ENCODE measurements at places on chromosomes 7 and 10.

DNA sequence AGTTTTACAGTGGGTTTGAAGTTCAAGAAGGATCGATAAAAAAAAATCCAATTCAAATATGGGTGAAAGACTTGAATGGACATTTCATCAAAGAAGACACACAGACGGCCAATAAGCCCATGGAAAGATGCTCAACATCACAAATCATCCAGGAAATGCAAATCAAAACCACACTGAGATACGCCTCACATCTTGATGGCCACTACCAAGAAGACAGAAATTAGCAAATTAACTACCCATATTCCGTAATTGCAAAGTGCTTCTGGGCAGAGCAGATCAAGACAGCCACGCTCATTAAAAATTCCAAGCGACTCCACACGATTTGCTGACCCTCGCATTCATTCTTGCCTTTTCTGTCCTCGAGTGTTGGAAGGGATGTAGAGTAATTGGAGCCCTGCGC lies 34.1 kb upstream of the PPP2R2D start:
- DNase-seq, result no peak

DNA sequence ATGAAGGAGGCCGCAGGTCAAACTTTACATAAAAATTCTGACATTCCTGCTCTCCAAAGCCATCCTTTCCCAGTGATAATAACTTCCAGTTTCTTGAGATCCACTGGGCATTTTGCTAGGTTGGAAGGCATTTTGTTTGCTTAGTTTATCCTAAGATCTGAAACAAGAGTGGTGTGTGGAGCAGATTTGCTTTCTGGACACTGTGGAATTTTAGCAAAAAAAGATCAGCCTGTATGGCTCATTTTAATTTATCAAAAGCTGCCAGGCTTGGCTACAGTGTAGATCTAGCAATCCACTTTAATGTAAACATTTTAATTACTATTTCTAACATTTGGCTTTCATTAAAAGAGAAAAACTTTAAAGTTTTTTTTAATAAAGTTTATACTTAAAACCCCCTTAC lies 124.8 kb downstream of the SAMD9 start:
- no peak for DNase-seq

DNA sequence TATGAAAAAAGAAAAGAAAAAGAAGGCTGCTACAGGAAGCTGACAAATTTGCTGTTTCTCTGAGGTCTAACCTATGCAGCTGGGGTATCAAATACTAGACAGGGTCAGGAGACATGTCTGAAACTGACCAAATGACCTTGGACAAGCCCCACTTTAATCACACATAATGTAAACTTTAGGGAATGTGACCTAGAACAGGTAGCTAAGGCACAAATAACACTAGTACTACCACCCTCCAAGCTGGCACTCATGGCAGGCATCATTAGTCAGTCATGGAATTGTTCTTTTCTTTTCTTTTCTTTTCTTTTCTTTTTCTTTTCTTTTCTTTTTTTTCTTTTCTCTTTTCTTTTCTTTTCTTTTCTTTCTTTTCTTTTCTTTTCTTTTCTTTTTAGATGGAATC lies 250.4 kb downstream of the KCNMA1 start:
- no peak for DNase-seq

- DNase-seq, result no peak
Observed at GRCh38 chr7:22550514-22551030, 50.6 kb upstream of the STEAP1B start.

DNA sequence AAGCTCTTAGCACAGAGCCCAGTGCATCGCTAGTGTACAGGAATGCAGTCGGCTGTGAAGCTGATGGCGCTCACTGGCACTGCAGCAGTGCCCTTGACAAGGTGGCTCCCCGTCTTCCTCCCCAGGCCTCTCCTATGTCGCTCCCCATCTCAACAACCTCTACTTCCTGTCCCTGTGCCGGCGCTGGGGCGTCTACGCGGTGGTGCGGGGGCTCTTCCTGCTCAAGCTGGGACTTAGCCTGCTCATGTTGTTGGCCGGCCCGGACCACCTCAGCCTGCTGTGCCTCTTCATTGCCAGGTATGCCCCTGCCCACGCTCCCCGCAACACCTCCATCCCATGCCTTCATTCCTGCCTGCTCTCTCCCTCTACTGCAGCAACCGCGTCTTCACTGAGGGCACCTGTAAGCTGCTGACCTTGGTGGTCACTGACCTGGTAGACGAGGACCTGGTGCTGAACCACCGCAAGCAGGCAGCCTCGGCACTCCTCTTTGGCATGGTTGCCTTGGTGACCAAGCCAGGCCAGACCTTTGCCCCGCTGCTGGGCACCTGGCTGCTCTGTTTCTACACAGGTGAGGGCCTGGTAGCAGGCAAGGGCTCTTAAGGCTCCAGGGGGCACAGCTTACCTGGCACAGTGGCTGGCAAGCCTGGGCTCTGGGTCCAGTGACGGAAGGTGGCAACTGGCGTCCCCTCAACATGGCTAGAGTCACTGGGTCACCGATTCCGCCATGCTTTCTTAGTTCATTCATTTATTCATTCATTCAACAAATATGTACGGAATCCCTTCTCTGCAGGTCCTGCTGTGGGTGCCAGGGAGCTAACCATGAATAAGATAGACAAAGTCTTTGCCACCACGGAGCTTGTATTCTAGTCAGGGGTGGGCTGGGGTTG lies 22.3 kb upstream of the C10orf95 start:
- no peak for DNase-seq

DNA sequence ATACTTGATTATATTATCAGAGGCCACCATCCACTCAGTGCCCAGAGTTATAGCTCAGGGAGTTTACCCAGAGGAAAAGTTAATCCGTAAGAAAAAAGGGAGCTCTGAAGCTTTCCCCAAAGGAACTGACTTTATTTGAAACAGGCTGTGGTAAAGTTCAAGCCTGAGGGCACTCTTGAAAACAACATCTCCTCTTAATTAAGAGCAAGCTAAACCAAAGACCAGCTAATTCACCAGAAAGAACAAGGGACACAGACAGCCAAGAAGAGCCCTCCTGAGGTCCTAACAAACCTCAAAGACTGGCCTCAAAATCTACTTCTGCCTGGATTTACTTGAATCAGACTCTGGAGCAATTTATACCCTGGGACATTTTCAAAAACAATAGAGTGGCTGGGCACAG lies 159.6 kb upstream of the CHST15 start:
- DNase-seq, result no peak

GRCh38 chr7:16187131-16187530 lies 234.2 kb downstream of the CRPPA start:
- no peak for DNase-seq
